ENCODE measurements at places on chromosomes 11 and 22. TPM values are rescaled to one million over a fixed set of nuclear protein-coding genes. Genes with fewer than 3 reads are reported as not detected.

Gene ALX4
- total RNA-seq, result not detected

Gene C11orf87
- not detected for total RNA-seq

Gene CNGA4
- total RNA-seq, result 0.07 TPM

Gene MADD
- total RNA-seq, result 20.5 TPM

Gene NAV2
- 29.4 TPM for total RNA-seq
